ENCODE measurements at places on chromosomes 1 and 21. TPM values are rescaled to one million over a fixed set of nuclear protein-coding genes. Genes with fewer than 3 reads are reported as not detected.

GRCh38 chr1:163174524-163175437, 27.9 kb downstream of the RGS5 start:
- peak; percentile 33 for DNase-seq

The TMEM201 gene
- polyA plus RNA-seq = 22.9 TPM

The NFIA gene
- polyA plus RNA-seq = 62.2 TPM

The VCAM1 gene
- polyA plus RNA-seq = 27.9 TPM

The HUNK gene
- polyA plus RNA-seq = 14.1 TPM

GRCh38 chr1:99565606-99566289, 80.2 kb upstream of the PALMD start:
- no peak for DNase-seq

The AIDA gene
- polyA plus RNA-seq = 78.3 TPM

DNA sequence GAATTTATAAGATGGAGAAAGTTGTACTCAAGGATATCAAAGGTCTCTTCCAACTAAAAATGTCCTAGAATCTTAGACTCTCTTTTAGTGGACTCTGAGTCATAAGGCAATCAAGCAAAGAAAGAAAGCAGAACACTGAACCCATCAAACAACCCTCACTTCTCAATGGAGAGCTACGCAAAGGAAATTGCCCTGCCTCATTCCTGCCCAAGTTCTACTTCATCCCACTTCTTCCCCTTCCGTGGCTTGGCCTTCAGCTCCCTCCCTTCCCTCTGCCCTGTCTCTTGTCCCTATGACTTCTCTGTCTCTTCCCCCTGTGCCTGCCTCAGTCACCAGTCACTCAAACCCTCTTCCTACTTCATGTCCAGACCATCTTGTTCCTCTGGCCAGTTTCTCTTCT, 58.5 kb downstream of the RIMS3 start:
- no peak for DNase-seq

- no peak for DNase-seq
Observed at GRCh38 chr1:210467440-210468043, 138.8 kb downstream of the HHAT start.

The GREM2 gene
- polyA plus RNA-seq = 4.5 TPM

All from left renal pelvis (tissue), 4 donors.